ENCODE measurements at places on chromosomes 7 and 10. TPM values are rescaled to one million over a fixed set of nuclear protein-coding genes. Genes with fewer than 3 reads are reported as not detected.
A peak's percentile ranks its signal among the peaks of the same experiment; 100 is the strongest.

AASS gene
- polyA plus RNA-seq, result 7.9 TPM

OPN4 gene
- not detected for polyA plus RNA-seq

GPRIN2 gene
- polyA plus RNA-seq, result not detected

PSD gene
- polyA plus RNA-seq, result 0.10 TPM

PDGFA gene
- 23.2 TPM for polyA plus RNA-seq

LEP gene
- polyA plus RNA-seq, result not detected

- no peak for DNase-seq
Measured at GRCh38 chr10:97723001-97723400, 9.5 kb downstream of the MARVELD1 start.

DNA sequence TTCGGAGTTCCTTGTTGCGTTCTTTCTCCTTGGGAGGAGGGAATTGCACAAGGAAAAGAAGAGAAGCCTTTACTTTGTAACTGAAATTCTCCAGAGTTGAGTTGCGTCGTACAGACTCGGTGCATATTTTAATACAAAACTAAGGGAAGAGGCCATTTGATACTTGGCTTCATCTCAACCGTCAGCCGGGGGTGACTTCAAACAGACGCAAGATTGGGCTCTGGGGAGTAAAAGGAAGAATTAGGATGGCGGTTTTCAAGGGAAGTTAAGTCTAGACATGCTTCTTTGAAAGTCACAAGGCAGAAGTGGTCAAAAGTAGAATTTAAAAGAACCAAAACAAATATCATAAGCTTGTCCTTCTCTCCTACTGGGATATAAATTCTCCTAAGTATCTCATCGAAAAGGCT, 1.6 kb downstream of the PRR15 start:
- no peak for DNase-seq

DNA sequence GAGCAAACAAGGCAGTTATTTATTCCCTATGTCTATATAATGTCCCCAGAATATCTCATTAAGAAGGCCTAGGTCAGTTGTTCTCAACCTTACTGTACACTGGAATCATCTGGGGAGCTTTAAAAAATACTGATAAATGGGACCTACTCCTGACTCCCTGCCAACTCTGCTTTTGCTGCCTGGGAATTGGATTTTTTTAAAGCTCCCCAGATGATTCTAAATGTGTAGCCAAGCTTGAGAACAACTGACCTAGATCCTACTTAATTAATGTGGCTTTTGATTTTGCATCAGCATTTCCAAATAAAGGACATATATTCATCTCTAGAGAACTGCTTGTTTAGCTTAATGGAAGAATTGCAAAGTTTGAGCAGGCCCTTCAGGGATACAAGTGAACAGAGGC, 91.7 kb upstream of the HPS1 start:
- no peak for DNase-seq

DNA sequence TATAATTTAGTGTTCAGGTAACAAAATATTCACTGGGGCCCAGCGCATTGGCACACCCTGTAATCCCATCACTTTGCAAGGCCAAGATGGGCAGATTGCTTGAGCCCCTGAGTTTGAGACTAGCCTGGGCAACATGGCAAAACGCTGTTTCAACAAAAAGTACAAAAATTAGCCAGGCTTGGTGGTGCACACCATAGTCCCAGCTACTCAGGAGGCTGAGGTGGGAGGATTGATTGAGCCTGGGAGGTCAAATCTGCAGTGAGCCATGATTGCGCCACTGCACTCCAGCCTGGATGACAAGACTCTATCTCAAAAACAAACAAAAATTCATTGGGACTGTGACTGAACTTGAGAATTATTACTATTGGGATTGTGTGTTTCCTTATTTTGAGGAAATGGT, 40.4 kb upstream of the TRUB1 start:
- DNase-seq, result no peak

- DNase-seq, result no peak
Measured at GRCh38 chr10:123782549-123782948, 109.1 kb downstream of the CPXM2 start.

DNA sequence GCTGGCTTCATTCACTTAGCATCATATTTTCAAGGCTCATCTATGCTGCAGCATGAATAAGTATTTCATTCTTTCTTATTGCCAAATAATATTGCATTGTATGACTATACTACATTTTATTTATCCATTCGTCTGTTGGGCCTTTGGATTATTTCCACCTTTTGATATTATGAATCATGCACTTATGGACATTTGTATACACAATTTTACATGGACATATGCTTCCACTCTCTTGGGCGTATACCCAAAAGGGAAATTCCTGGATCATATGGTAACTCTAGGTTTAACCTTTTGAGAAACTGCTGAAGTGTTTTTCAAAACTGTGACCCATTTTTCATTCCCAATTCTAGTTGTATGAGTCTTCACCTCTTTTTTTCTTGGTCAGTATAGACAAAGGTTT, 80.3 kb upstream of the GNAI1 start:
- no peak for DNase-seq

DNA sequence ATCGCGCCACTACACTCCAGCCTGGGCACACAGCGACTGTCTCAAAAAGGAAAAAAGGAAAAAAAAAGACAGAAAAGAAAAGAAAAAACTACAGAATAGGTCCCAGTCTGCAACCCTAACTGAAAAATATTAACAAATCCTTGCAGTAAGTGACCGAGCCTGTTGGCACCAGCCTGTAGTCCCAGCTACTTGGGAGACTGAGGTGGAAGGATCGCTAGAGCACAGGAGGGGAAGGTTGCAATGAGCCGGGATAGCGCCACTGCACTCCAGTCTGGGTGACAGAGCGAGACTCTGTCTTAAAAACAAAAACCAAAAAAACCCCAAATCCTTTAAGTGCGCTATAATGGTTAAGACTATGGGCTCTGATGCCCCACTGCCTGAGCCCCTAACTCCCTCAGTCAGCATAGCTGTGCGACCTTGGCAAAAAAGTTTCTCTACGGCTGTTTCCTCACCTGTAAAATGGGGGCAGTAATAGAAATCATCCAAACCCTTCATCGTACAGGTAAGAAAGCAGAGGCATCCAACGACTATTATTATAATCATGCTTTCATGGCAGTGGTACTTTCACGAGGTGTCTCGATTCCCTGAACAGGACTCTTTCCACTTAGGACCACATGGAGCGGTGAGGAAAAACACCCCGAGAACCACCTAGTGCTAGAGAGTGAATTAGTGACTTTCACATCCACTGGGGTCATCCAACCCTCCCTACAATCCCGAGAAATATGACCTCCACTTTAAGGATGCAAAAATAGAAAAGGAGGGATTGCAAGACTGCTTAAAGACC, 755 bp downstream of the TOMM7 start:
- DNase-seq, result peak; percentile 14

DNA sequence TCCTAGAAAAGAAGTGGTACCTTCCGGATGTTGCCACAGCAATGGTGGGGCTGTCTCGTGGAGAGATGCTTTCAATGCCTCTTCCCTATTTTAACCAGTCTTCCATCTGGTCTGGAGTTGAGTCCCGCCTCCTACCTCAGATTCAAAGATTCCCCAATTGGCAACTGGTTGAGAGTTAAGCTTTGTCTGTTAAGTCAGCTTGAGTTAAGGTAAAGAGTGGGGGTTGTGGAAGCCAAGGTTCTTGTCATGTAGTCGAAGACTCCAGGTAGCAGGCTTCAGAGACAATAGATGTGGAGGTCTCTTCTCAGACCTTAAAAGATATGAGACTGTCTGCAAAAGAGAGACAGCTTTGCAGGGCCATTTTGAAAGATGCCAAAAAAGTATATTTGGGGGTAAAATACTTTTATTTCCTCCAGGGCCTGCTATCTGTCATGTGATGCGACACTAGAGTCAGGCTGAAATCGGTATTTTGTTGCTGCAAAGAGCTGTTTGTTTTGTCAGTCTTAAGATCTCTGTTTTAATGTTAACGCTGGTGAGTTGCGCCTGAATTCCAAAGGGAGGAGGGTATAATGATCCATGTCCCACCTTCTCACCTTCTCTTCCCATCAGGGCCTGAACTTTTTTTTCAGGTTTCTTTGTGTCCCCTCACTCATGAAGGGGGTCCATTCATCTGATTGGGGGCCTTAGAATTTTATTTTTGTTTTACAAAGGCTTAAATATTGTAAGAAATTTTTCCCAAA, 40.4 kb upstream of the SCIN start:
- DNase-seq, result no peak

- DNase-seq, result peak; percentile 83
Measured at GRCh38 chr10:34528320-34528719, 286.8 kb downstream of the PARD3 start.

- peak; percentile 53 for DNase-seq
Measured at GRCh38 chr10:27319752-27320431, 79.3 kb upstream of the ACBD5 start.

DNA sequence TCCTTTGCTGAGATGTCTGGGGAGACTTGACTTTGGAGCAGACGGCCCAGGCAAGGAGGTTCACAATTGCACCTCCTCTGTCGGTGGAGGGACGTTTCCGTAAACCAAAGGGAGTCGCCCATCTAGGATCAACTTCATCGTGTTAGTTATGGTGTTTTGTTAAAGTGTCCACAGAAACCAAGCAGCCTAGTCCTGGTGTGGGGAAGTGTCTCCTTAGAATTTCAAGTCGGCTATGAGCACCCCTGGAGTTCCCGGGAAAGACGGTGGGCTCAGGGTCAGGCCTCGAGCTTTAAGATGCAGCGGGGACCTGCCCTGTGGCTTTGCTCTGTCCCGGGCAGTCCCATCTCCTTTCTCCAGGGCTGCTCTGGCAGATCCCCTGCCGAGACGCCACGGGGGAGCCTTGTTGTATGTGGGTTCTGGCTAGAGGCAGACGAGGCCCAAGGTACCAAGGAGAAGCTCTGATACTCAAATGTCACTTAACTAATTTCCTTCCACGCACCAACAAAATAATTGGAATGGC, 319.2 kb downstream of the ADARB2 start:
- no peak for DNase-seq

- DNase-seq, result peak; percentile 93
Measured at GRCh38 chr10:24920907-24921881, 31.2 kb downstream of the PRTFDC1 start.

GRCh38 chr7:9100289-9100688, 666.9 kb downstream of the NXPH1 start:
- DNase-seq, result no peak

DNA sequence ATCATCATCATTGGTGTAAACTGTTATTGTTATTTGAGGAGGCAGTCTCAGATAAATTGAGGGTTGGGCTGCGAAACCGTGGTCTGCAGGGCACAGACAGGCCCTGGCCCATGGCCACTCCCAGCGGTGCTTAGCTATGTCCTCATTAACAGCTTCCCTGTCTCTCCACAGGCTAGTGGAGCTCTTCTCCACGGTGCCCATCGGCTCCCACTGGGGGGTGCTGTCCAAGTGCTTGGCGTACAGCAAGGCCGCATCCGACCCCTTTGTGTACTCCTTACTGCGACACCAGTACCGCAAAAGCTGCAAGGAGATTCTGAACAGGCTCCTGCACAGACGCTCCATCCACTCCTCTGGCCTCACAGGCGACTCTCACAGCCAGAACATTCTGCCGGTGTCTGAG, 21.6 kb downstream of the GPR26 start:
- DNase-seq, result no peak

DNA sequence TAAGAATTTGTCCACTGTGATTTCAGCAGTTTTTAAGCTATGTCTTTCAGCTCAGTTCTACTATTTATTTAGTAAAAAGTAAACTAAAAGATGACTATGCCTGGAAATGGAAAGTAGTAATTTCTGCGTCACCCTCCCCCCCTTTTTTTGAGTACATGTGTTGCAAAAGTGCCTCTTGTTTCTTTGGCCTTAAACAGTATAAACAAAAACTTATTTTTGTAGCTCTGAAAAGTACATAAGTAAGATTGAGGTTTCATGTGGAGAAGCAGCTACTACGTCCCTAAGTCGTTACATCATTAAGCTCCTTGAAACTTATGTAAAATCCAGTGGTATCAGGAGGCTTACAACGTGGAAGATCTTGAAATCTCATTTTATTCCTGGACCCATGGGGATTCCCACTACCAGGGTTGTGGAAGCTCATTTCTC, 46.3 kb upstream of the HBP1 start:
- DNase-seq, result no peak

- no peak for DNase-seq
Measured at GRCh38 chr7:36266190-36266589, 113.1 kb downstream of the EEPD1 start.

- no peak for DNase-seq
Measured at GRCh38 chr10:123665491-123666286, 466 bp upstream of the GPR26 start.

DNA sequence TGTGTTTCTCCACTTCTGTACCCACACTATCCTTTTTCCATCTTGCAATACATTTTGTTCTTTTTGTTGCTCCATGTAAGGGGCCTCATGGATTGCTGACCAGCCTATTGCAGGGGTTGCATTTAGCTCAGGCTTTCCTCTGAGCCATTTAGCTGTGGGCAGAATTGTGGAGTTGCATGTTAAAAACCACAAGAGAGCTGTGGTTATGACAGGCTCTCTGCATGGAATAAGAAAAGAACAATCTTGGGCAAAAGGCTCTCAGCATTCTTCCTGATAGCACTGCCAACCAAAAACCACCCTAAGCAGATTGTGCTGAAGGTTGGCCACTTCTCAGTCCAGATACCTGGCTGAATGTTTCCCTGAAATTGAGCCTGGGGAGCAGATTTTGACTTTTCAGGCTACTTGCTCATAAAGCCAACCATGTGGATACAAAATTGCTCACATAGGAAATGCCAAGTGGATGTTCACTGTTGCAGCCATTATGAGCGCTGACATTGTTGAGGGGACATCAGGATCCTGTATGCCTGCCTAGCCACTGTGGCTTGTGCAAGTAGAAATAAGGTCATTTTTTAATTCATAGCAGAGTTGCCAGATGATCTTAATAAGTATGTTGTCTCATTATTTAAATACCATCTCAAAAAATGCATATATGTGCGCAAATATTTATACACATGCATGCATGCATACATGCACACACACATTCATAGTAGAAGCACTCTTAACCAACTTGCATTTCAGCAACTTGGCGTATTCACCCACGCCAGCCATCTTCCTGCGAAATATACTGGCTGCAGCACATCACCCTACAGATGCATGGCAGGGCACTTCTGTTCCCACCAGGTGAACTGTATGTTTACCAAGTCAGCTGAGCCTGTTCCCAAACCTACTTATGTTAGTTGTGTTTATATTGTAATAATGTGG, 695.4 kb downstream of the LRMDA start:
- DNase-seq, result no peak

GRCh38 chr7:32037650-32038198, 32.5 kb downstream of the PDE1C start:
- DNase-seq, result no peak

All from endothelial cell of umbilical vein (primary cell).